ENCODE measurements at places on chromosomes 5 and 9. TPM values are rescaled to one million over a fixed set of nuclear protein-coding genes. Genes with fewer than 3 reads are reported as not detected.

DNA sequence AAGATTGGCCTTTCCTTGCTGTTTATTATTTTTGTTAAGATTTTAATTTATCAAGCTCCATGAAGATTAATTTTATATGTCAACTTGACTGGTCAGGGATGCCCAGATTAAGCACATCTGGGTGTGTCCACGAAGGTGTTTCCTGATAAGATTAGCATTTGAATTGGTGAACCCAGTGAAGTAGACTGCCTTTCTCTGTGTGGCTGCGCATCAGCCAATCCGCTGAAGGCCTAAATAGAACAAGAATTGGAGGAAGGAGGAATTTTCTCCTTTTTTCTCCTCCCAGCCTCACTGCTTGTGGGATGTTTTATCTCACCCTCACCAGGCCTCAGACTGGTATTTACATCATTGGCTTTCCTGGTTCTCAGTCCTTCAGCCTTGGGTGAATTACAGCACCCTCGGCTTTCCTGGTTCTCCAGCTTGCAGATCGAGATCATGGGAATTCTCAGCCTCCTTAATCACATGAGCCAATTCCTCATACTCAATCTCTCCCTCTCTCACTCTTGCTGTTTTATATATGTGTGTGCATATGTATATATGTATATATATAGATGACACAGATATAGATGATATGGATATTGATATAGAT lies 135.4 kb upstream of the SPEF2 start:
- DNase-seq: no peak

RAI14 gene
- not detected for total RNA-seq

DNA sequence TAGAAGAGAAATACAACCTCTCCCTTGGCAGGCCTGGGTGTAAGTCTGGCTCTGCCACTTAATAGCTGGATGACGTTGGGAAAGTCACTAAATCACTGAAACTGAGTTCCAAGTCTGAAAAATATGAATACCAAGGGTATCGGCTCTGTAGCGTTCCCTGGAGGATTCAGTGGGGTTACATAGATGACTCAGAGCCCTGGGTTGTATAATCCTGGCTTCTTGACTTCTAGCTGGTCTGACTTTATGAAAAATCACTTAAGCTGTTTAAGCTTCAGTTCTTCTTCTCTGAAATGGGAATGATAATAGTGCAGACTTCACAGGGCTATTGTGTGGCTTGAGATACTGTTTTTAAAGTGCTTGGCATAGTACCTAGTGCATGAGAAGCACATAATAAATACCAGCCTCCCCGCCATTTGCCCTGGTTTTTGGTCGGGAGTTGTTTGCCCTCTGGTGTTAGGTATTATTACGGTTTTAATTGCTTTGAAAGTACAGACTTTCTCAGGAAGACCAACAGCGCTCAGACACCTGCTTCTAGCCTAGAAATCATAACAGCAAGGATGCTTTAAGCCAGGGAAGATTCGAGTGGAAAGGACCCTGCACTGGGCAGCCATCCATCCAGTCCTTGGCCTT lies 43.0 kb downstream of the CYFIP2 start:
- DNase-seq: no peak

DNA sequence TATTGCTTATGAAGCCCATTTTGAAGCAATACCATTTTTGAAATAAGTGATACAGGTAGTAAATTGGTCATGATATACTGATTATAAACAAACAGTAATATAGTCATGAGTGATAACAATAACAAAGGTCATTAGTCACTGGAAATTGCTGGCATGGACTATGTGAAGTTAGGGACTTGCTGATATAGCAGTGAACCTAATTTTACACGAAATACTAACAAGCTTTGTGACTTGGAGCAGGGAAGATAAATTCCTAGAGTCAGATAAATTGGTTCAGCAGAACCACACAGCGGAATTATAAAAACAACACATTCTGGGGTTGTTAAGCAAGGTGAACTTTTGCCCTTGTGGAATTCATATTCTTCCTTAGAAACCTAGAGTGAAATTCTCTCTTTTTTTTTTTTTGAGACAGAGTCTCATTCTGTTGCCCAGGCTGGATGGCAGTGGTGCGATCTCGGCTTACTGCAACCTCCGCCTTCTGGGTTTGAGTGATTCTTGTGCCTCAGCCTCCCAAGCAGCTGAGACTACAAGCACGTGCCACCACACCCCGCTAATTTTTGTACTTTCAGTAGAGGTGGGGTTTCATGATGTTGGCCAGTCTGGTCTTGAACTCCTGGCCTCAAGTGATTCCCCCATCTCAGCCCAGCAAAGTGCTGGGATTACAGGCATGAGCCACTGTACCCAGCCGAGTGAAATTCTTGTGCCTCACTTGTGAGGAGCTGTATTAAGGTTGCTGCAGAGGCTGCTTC lies 6.0 kb downstream of the UGCG start:
- no peak for DNase-seq

GRCh38 chr9:127523312-127523851 lies 72.1 kb downstream of the LRSAM1 start:
- no peak for DNase-seq
